ENCODE measurements at places on chromosomes 6 and 20. TPM values are rescaled to one million over a fixed set of nuclear protein-coding genes. Genes with fewer than 3 reads are reported as not detected.

The SLCO4A1 gene
- 20.4 TPM for total RNA-seq

The NNAT gene
- total RNA-seq, result not detected

The SAMD3 gene
- not detected for total RNA-seq

The ACTL10 gene
- 0.22 TPM for total RNA-seq

The CRISP2 gene
- not detected for total RNA-seq

The IPCEF1 gene
- not detected for total RNA-seq

The DEFB128 gene
- total RNA-seq, result not detected

The RHAG gene
- total RNA-seq, result 0.26 TPM

The GLYATL3 gene
- total RNA-seq, result not detected

The TP53TG5 gene
- total RNA-seq, result not detected

The FAM209A gene
- not detected for total RNA-seq

The MUC22 gene
- 0.11 TPM for total RNA-seq

The FAM83B gene
- total RNA-seq, result 0.51 TPM

The C4A gene
- total RNA-seq, result 7.8 TPM

The PI16 gene
- total RNA-seq, result 3.2 TPM

The FNDC11 gene
- 0.13 TPM for total RNA-seq

The TAGAP gene
- total RNA-seq, result 0.25 TPM

The BEND3 gene
- total RNA-seq, result 1.7 TPM

The ZNF133 gene
- total RNA-seq, result 15.8 TPM

The GDAP1L1 gene
- total RNA-seq, result not detected

The LRRC1 gene
- total RNA-seq, result 0.75 TPM
